ENCODE measurements at places on chromosomes 7 and 10.

DNA sequence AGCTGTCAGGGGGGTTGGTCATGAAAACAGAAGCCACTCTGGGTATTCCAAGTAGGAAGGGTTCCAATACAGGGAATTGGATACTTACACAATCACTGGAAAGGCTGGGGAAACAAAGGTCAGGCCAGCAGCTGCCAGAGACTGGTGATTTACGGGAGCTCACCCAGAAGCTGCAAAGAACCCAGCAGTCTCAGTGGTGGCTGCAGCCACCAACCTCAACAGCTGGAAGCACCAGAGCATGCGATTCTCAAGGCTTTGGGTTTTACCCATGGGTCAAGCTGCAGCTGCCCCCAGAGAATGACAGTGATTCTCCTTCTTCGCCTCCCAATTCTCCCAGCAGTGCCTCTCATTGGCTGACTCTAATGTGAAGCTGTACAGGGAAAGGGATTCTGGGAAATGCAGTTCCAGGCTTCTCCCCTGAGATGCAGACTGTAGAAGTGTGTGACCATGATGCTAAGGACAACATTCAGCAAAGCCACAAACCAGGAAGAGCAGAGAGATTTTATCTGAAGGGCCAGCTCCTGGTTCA, 107.2 kb upstream of the TCF7L2 start:
- no peak for DNase-seq

- DNase-seq, result no peak
Measured at GRCh38 chr7:23277359-23277989, 21.7 kb upstream of the MALSU1 start.

DNA sequence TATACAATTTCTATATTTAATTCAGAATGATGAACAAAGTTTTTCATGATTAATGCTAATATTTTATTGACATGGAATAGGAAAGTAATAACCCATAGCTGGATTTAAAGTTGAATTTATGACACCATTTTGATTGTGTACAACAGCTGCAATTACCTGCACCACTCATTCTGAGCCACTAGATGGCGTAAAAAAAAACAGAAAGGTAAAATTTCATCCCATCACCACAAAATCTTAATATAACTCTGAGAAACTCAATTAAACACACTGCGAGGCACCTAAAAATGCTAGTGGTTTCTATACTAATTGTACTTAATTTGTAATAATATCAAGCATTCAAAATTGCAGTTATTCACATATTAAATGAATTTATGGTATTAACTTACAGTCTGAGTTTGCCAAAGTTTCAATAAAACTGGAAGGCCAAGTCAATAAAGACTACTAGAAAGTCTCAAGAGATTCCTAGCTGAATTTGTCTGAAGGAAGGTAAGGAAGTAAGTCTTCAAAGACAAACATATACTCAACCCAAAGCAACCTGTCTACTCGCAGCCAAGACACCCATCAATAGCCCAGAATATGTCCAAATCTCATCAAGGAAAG, 182.5 kb downstream of the SKAP2 start:
- no peak for DNase-seq

DNA sequence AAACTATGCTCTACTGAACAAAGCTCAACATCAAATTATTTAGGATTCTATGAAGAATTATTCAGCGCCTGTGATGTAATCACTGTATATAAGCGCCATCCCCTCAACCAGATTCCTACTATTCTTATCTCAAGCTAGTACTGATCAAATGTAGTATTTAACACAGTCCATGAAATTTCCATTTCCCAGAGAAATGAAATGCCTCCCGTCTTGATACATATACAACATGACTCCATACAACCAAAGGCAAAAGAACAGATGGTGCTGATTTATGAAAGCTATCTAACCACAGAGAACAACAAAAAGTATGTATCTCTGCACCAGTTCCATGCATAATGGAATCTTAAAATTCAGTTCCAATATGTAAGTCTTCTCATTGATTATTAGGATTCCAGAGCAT, 406.1 kb downstream of the PARD3 start:
- no peak for DNase-seq

DNA sequence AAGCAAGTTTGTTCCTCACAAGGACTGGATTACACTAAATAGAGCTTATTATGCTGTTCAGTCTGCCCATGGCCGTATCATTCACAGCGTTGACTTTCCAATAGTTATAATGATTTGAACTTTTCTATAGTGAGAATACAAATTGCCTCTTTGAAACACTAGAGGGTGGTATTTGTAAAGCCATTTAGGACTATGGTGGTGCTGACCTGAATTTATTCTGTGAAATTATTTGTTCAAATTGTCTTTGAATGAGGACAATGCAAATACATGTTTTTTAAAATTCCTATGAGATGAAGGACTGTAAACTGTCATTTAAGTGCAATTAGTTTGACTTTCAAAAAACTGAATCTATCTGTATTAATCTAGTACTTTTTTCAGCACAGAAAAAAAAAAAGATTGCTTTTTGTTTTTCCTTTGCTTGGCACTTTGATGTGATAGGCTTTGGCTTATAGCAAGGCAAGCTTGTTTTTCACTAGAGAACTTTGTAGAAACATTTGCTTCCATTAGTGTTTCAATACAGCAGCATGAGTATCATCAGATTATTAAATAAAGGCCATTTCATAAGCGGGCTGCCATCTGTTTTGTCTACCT, 122.7 kb upstream of the TMEM229A start:
- no peak for DNase-seq

DNA sequence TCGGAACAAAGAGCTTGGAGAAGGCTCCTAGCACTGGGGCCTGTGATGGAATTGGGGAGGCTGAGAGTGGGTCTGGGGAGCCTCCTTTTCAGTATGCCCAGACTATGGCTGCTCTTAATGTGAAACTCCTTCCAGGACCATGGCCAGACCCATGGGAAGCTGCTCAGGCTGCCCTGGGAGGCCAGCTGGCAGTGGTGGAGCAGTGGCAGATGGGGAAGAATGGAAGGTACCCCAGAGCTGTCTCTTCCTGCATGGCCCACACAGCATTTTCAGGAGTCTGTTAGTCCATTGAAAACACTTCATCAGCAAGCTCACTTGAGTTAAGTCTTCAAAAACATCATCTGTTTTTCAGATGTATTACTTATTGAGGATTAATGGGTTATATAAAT, 18.5 kb downstream of the NACAD start:
- DNase-seq, result peak; percentile 39

- no peak for DNase-seq
Measured at GRCh38 chr7:116240024-116240668, 29.8 kb downstream of the TES start.
